Pulmonary artery endothelial cell (primary cell): ENCODE measurements at places on chromosomes 4 and X. TPM values are rescaled to one million over a fixed set of nuclear protein-coding genes. Genes with fewer than 3 reads are reported as not detected.

CT83 gene
- not detected in 2 replicates for total RNA-seq

DRD5 gene
- total RNA-seq: not detected in 2 replicates

FAM53A gene
- total RNA-seq: 2.0 and 2.6 TPM in 2 replicates

RRAGB gene
- total RNA-seq: 13.6 and 22.1 TPM in 2 replicates

PPEF1 gene
- total RNA-seq: not detected in 2 replicates

FRAS1 gene
- 8.6 and 26.8 TPM in 2 replicates for total RNA-seq

IQCM gene
- total RNA-seq: not detected in 2 replicates

WDFY3 gene
- total RNA-seq: 95.5 and 129 TPM in 2 replicates

ESX1 gene
- not detected in 2 replicates for total RNA-seq

CXCL1 gene
- total RNA-seq: 53.3 and 90.8 TPM in 2 replicates

FAM47A gene
- total RNA-seq: not detected in 2 replicates

GRIPAP1 gene
- total RNA-seq: 22.9 and 30.0 TPM in 2 replicates

TLR6 gene
- 1.2 and 1.5 TPM in 2 replicates for total RNA-seq

ASMT gene
- not detected in 2 replicates for total RNA-seq

MAP7D2 gene
- total RNA-seq: 0.04 and 0.07 TPM in 2 replicates

GPRASP1 gene
- total RNA-seq: 1.1 and 1.4 TPM in 2 replicates

DCAF12L1 gene
- 0.07 TPM in 1 of 2 replicates, not detected in the other for total RNA-seq

LONRF3 gene
- 10.7 and 22.4 TPM in 2 replicates for total RNA-seq

GRCh38 chr4:13750594-13750993 is 123.1 kb upstream of the BOD1L1 start:
- DNase-seq: no peak

- no peak for DNase-seq
Measured at GRCh38 chrX:6129195-6129594, 99.5 kb downstream of the NLGN4X start.

GRCh38 chr4:40210776-40211175 is 13.9 kb downstream of the RHOH start:
- no peak for DNase-seq

- no peak for DNase-seq
Measured at GRCh38 chr4:148735432-148736155, 293.4 kb upstream of the NR3C2 start.

DNA sequence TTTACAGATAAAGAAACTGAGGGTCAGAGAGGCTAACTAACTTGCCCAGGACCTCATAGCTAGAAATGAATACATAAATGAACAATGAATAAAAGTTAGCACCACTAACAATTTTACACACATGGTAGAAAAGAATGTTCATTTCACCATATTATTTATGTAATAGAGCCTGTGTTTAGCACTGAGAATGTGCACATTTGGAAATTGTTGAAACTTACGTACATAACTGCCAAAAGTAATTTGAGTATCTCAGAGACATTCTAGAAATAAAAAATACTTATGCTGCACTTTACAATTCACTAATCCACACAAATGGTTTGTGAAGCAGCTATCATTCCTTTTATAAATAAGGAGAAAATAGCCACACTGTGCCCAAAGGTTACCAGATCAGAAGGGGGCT is 9.9 kb downstream of the CASK start:
- DNase-seq: no peak

DNA sequence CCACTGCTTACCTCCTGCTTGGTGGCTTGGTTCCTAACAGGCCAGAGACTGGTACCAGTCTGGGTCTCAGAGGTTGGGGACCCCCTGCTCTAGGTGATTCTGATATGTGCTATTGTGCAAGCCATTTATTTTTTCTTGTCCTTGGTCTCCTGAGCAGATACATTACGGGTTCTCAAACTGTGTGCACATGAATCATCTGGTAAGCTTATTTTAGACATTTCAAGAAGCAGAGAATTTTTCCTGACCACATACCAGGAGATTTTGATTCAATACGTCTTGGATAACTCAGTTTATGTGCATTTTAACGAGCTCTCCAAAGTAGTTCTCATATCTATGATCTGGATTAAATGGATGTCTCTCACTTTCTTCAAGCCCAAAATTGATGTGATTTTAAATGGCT is 77.2 kb downstream of the FHIP1A start:
- DNase-seq: no peak

DNA sequence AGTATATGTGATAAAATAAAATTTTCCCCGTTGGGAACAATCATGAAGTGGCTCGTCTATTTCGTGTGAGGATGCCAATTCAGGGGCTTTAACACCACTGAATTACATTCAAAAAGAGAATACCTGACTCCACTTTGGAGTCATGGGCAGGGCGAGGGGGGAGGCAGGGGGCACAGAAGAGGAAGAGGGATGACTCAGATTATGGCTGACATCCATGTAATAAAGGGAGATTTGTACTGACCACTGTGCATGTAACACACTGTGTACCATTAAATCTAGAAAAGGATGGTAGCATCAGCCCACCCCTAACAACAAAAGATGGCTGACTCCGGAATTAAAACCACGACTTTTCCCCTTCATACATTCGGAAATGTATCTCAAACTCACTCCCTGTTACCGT is 1.3 kb downstream of the SLC9A7 start:
- DNase-seq: no peak

- DNase-seq: no peak
Measured at GRCh38 chrX:128436397-128437103, 384.3 kb upstream of the ACTRT1 start.

- DNase-seq: no peak
Measured at GRCh38 chrX:41781500-41781899, 57.5 kb downstream of the GPR82 start.

DNA sequence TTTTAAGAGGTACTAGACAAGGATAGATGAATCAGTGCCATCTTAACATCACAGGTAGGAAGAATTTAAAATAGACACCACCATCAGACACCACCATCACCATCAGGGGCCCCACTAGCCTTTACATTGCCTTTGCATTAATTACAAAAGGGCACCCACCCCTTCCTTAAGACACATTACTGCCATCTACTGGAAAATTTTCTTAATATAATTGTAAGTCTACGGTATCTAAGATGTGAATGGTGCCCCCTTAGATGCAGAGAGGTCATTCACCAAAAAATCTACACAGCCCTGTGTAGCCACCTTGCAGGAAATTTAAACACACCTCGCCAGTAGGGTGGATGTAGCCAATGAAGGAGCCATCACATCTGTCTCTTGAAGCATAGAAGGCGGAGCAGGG is 184.1 kb downstream of the MID1IP1 start:
- DNase-seq: no peak

GRCh38 chr4:31655328-31655727 is 935.2 kb downstream of the PCDH7 start:
- no peak for DNase-seq

GRCh38 chr4:147739239-147739823 is 7.4 kb downstream of the ARHGAP10 start:
- no peak for DNase-seq

DNA sequence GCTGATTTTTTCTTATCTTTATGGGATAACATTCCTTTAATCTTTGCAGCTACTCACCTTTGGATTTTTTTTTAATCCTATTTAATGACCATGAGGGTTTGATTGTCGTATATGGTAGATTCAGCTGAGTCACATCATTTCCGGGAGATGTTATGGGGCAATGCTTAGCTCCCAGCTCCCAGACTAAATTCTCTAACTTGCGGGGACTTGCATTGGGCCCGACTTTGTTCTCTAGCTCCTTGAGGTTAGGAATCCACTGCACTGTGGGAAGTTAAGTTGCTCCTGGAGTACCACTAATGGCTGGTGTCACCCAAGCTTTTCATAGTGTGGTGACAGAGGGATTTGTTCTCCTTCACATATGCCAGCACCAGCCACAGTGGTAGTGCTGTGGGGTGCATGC is 287.4 kb downstream of the TECRL start:
- DNase-seq: no peak

GRCh38 chrX:103919270-103919637 is 43.2 kb upstream of the TMSB15B start:
- DNase-seq: no peak

DNA sequence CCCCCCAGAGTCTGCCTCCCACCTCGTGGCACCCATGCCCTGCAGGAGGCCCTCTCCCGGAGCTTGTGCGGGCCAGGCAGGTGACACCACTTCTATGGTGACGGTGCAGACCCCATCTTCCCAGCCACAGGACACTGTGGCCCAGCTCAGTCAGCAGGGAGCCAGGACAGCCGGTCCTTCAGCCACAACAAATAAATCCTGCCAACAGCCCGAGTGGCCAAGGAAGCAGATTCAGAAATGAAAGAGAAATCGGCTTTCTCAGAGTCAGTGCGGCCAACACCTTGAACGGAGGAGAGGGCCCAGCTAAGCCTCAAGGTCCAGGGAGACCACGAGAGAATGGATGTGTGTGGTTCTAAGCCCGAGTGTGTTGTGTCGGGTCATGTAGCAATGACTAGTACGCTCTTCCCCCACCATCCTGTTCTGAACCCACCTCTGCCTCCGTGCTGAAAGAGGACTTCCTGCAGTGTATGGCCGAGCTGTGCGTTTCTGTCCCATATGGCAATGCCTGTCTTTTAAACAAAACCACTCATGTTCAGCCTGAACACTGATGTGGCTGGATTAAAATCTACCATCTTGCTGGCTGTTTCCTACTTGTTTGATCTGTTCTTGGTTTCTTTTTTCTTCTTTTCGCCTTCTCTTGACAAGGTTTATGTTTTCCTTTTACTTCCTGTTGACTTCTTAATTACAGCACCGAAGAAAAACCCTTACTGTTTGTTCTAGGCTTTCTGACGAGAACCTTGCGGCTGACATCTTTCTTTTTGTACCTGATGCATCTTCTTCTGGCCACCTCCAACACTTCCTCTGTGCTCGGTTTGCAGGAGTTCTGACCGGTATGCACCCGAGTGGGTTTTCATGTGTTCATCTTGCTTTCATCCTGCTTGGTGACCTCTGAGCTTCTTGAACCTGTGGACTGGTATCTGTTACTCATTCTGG is 53.1 kb downstream of the GAK start:
- DNase-seq: no peak

- no peak for DNase-seq
Measured at GRCh38 chrX:22081475-22082092, 49.5 kb downstream of the PHEX start.

GRCh38 chr4:159240687-159241086 is 137.8 kb downstream of the RAPGEF2 start:
- no peak for DNase-seq

DNA sequence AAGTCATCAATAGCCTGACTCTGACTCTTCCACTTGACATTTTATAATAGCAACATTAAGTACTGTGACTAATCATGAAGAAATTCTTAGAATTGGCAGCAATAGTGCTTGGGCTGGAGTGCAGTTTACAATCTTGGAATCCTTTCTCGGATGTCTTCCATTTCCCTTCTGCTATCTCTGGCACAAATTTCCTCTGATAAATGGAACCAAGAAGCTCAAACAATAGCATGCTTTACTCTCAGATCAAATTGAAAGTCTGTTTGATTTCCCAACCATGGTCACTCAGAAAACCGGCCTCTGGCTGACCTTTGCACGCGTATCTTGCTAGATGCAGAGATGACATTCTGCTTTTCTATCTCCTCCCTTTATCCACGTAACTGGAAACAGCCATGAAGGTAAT is 99.0 kb upstream of the SPANXC start:
- peak; percentile 80 for DNase-seq

- no peak for DNase-seq
Measured at GRCh38 chr4:71322425-71322824, 16.4 kb upstream of the SLC4A4 start.

DNA sequence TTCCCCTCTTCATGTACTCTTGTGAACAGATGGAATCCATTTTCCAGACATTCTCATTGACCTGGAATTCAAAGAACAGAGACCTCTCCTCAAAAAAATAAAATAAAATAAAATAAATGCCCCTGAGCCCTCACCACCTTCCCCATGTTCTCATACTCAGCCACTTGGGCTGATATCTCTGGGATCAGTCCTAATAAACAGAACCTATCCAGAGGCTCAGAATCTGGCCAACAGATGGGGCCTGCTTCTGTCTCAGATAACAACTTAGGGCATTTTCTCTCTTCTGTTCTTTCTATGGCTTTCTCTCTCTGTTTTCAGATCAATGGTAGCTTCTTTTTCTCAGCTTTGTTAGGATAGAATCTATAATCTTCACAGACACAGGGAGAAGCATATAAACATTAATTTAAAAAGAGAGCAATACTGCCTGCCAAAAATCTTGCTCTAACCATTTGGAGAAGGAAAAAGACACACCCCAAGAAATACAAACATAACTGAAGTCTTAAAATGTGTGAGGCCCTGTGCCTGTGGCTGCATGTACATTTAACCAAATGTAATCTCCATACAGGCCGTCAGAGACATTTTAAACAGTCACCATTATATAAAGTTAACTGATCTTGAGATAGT is 907.1 kb downstream of the FAT4 start:
- DNase-seq: no peak

DNA sequence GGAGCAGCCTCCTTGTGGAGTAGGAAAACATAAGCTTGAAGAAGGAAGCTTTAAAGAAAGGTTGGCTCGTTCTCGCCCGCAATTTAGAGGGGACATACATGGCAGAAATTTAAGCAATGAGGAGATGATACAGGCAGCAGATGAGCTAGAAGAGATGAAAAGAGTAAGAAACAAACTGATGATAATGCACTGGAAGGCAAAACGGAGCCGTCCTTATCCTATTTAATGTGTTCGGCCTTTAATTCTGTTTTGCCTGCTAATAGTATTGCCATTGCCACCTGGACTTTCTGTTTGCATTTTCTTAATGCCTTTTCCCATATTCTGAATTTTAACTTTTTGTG is 1.4 kb downstream of the TCEAL1 start:
- DNase-seq: no peak

DNA sequence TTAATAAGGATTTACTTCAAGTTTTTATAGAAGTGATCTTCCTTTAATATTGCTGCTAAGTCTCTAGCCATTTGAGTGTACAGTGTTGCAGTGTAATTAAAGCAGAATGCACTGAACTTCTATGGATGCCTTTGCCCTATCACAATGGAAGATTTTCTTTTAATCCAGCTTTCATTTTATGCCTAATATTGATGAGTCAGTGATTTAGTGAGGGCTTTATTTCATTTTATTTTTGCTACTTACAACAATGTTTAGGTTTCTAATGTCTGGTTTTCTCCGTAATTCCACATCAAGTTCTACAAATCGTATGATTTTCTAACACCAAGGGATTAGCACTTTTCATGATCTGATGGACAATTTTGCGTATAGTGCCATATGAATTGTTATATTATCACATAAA is 504.1 kb downstream of the PCDH11X start:
- no peak for DNase-seq

DNA sequence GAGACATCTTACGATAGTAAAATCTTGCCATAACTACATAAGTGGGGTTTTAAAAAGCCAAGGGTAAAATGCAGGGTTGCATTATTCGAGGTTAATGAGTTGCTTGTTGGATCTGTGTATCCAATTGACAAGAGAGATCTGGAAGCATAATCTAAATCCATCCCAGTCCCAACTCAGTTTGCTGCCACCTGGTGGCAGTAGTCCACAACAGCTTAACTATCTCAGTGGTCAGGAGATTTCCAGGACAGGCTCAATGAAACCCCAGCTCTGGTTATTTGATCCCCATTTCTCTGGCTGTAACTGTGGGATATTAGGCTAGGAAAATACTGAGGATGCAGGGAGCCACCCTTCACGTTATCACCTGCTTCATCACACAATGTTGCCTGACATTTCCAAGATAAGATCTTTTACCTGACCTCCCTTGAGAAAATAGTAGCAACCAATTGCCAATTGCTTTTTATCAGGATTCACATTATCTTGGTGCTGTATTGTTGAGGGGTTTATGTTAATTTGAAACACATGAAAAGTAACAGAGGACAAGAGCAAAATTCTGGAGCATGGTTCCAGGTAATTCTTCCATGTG is 88.2 kb upstream of the TNIP3 start:
- DNase-seq: peak; percentile 7
